Stimulated activated CD8-positive, alpha-beta memory T cell treated with anti-CD3 and anti-CD28 coated beads, Interleukin-4, amount 100 ng/mL, for 1 hour (primary cell): ENCODE measurements at places on chromosomes 16 and 17.

GRCh38 chr17:5598457-5598856 is 14.1 kb upstream of the NLRP1 start:
- DNase-seq, result no peak

- no peak for DNase-seq
Observed at GRCh38 chr16:18803569-18804462, 2.5 kb upstream of the ARL6IP1 start.

- DNase-seq, result no peak
Observed at GRCh38 chr17:43171586-43172487, 823 bp downstream of the NBR1 start.

GRCh38 chr17:7463372-7463846 is 16.0 kb downstream of the ZBTB4 start:
- no peak for DNase-seq

GRCh38 chr16:693766-694165 is 3.6 kb upstream of the WDR24 start:
- DNase-seq, result no peak

GRCh38 chr17:76752006-76752405 is 14.1 kb downstream of the MFSD11 start:
- DNase-seq, result no peak

GRCh38 chr17:72370819-72371218 is 250.0 kb downstream of the SOX9 start:
- no peak for DNase-seq

- DNase-seq, result no peak
Observed at GRCh38 chr16:678209-678857, 1.9 kb upstream of the STUB1 start.

- no peak for DNase-seq
Observed at GRCh38 chr17:72219137-72219823, 98.5 kb downstream of the SOX9 start.

GRCh38 chr17:51000835-51001638 is 119.6 kb downstream of the SPAG9 start:
- no peak for DNase-seq
